NB4 (cell line): ENCODE measurements at places on chromosomes 3 and 15.

- DNase-seq, result no peak
Measured at GRCh38 chr3:170520996-170521395, 64.9 kb downstream of the SLC7A14 start.

- DNase-seq, result peak; percentile 19
Measured at GRCh38 chr15:78396976-78397375, 41.0 kb upstream of the IREB2 start.

GRCh38 chr15:74259292-74259648 is 23.1 kb downstream of the CCDC33 start:
- DNase-seq, result no peak

GRCh38 chr3:8413337-8413926 is 88.2 kb upstream of the LMCD1 start:
- DNase-seq, result no peak

DNA sequence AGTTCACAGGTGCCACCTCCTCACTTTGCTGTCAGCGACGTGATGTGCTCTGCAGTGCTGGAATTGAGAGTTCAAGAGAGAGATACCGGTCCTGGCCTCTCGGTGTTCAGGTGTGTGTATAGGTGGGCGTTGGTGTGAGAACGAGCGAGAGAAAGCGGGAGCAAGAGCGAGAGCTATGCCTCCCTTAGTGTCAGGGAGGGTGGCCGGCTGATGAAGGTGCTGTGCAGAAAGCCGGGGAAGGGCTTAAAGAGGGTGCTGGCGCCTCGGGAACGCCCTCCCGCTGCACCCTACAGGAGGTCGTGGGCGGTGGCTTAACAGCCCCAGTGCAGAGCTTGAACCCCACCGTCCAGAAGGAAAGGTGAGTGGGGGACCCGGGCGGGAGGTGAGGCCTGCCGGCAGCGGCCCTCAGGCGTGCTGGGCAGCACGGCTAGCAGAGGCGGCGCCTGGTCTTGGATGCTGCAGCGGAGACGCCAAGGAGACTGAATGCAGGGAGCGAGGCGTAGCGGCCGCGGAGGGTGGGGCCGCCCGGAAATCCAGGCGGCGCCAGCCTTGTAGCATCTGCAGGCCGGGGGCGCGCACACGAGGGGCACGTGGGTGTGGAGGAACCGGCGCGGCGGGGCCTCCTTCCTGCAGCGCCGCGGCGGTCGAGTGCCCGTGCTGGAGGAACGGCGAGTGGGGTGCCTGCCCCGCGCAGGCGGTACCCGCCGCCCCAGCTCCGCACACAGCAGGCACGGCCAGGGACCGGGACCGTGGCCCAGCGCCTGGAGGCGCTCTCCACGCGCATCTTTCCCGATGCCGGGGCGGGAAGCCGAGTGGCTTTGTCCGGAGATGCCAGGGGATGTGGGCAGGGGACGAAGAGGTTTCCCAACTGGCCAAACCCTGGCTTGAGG is 246.8 kb upstream of the TOPAZ1 start:
- DNase-seq, result no peak

- no peak for DNase-seq
Measured at GRCh38 chr3:123686251-123686650, 101.4 kb upstream of the HACD2 start.

GRCh38 chr3:155890671-155891190 is 20.3 kb downstream of the GMPS start:
- no peak for DNase-seq

DNA sequence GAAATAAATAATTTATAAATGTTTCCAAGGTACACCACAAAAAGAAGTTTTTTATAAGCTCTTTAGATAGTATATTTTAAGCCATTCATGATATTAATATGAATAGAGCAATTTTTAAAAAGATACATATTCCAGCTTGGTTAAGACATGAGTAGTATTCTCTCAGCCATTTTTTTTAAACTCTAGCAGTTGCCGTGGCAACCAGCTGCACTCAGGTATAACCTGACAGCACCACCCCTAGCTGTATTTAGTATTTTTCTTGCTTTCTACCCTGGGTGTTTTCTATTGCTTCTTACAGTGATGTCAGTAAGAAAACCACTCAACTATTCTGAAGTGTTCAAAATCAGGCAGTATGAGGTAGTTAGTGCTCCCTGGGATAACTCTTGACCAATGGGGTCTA is 496.3 kb upstream of the CNTN3 start:
- no peak for DNase-seq

GRCh38 chr3:46946856-46947545 is 29.5 kb downstream of the CCDC12 start:
- DNase-seq, result peak; percentile 85

DNA sequence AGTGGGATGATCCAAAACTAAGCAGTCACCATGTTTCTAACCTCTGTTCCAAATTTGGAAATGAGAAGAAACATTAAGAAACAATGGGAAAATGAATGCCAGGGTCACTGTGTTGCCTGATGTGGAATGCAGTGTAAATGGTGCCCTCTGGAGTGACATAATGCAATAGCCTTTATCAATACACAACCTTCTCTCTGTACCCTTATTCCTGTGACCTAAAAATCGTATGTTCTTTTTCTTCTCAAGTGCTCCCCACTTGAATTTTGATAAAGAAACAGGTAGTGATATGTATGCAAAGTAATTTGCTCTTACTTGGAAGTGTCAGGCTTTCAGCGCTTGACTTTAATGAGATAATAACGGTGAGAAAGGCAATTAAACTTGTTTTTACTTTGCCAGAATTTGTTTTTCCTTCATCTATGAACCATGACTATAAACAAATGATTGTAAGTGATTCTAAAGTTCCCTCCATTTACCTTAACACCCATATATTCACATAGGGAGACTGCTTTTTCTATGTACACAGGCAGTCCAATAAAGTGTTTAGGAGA is 145.8 kb upstream of the THRB start:
- peak; percentile 2 for DNase-seq

DNA sequence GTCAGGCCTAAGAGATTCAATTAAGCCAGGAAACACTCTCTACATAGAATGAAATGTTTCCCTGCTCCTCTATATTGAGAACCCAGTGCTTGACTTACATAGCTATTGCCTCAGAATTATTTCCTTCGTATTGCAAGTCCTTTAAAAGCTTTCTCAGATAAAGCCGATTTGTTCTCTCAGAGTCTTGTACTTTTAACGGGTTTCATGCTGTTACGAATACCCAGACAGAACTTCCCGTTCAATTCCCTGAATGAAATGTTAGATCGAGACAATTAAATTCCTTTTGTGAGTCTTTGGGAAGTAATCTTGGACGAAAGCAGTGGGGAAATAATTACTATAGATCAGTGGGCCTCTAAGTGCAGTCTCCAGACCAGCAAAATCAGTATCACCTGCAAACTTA is 102.8 kb upstream of the CHL1 start:
- DNase-seq, result no peak

DNA sequence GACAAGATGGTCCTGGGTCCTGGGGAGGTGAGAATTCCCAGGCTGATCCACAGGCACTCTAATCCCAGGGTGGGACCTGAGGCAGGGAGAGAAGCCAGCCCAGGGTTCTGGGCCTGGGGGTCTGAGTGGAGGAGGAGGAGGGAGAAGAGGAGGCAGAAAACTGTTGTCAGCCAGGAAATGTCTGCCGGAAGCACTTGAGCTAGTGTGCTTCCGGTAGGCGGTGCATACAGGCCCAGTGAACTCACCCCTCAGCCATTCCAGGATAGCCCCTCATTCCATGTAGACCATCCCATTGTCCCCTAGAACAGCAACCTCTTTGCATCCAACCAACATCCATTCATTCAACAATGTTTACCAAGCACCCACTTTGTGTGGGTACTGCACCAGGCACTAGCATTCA is 47.9 kb upstream of the LCTL start:
- DNase-seq, result no peak

- no peak for DNase-seq
Measured at GRCh38 chr3:55085231-55085630, 157.4 kb upstream of the LRTM1 start.

DNA sequence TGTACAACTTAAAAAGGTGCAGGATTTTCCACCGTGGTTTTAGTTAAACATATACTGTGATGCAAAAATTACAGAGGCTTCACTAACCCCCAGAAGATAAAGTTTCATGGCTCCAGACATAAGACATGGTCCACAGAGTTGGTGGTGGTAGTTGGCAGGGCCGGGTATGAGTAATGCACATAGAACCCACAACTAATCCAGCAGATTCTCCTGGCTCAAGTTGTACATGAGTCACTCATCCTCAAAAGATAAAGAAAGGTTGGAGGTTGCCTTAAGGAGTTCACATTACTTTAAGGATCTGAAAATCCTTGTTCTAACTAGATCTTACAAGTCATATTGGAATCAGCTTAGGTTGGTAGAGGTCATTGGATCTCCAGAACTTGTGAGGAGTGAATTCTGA is 98.3 kb upstream of the ZBTB20 start:
- no peak for DNase-seq

DNA sequence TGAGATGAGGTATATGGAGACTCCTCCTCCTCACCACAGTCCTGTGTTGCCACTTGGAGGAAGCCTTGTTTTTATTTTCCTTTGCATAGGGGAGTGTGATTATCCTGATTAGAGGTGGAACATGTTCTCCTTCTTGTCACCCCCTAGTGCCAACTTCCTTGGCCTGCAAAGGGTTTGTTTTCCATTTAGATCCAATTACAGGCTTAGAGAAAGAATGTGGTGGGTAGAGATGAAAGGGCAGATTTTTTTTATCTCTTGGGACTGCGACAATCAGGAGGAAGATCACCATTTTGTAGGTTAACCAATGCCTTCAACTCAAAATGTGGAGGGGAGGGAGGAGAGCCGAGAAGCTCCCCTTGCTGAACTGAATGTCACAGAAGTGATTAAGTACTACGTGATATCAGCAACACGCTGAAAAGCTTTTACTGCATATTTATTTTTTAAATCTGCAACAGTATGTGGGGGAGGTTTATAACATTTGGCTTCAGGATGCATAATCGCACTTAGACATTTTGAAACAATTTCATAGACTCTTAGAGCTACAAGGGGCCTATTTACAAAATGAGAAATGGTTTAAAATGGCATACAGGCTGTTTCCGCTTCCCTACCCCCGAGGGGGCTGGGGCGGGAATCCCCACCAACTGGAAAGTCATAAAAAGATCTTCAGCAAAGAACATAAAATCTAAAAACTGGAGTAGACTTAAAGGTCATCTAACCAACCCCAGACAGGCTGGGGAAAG is 2.4 kb downstream of the LMCD1 start:
- DNase-seq, result no peak

DNA sequence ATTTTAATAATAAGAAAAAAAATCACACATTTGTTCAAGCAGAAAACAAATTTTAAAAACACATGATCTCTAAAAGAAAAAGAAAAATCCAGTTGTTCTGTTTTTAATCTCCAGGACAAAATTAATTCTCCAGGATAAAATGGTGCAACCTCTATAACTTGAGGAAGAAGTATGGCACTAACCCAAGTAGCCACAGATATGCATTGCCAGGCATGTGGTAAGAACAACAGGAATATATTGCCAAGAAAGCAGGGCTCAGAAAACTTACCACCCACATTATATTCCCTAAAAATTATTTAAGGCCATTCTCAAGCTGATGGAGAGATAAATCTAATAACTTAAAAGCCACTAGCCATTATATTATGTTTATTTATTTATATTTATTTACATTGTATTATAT is 295.7 kb upstream of the TMCO5A start:
- DNase-seq, result no peak

DNA sequence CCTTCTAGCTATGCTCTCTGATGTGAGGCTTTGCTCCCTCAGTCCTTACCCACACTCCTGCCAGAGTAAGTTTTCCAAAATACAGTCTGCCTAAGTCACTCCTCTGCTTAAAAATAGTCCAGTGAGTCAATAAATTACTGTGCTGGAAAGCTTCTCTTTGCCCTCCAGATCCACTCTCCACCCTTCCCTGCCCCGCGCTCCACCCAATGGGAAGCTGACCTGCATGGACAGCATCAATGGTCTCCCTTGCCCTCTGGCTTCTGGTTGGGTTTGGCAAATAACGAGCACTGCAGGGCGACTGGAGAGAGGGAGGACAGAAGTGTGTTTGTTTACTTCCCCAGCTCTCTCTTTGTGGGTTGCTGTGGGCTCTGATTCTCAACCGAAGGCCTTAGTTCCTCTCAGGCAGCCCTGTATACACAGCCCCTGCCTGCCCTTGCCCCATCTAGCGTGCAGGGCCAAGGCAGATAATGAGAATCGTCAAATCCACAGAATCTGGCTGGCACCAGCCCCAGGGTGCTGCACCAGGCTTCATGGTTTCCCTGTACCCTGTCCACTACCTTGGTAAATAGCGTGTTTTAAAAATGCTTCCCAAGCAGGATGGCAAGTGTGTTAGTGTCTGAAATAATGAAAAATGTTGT is 110.4 kb downstream of the ADAMTSL3 start:
- DNase-seq, result no peak

GRCh38 chr15:31501536-31502157 is 175.0 kb downstream of the KLF13 start:
- no peak for DNase-seq

DNA sequence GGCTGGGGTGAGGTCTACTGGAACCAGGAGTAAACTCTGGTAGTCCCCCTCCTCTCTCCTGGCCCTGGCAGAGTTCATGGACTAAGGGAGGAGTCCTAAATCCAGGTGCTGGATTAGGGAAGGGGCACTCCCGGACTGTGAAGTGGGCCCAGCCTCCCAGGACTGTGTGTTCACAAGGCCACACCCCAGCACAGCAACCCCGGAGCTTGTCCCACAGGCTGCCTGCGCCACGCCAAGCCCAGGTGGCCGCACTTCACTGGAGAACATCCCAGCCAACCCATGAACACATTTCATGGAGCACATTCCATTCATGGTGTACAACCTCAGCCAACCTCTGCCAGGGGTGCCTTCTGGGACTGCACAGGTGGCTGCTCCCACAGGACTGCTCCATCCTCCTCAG is 8.2 kb downstream of the ARPIN start:
- DNase-seq, result no peak

DNA sequence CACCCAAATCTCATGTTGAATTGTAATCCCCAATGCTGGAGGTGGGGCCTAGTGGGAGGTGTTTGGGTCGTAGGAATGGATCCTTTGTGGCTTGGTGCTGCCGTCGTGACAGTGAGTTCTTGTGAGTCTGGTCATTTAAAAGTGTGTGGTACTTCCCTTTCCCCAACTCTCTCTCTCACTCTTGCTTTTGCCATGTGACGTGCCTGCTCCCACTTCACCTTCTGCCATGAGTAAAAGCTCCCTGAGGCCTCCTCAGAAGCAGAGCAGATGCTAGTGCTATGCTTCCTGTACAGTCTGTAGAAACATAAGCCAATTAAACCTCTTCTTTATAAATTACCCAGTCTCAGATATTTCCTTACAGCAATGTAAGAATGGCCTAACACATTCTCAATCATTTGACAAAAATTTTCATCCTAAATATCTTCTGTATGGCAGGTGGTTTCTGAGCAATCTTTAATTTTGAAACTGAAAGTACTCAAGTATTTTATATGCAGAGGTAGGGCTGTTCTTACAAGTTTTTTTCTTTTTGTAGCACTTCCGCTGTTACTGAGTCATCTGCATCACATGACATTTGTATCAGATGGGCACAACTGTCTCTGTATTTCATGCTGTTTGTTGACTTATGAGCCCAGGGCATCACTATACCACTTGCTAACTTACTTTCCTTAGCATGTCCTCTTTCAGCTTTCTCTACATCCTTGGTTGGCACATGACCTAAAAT is 8.8 kb downstream of the RPL39L start:
- DNase-seq, result no peak
